Natural killer cell treated with Interleukin-12 subunit alpha and Interleukin-12 subunit beta and Interleukin-15 and Interleukin-18, amount 100 ng/mL, for 72 hours (primary cell): ENCODE measurements at places on chromosomes 1 and 21.

DNA sequence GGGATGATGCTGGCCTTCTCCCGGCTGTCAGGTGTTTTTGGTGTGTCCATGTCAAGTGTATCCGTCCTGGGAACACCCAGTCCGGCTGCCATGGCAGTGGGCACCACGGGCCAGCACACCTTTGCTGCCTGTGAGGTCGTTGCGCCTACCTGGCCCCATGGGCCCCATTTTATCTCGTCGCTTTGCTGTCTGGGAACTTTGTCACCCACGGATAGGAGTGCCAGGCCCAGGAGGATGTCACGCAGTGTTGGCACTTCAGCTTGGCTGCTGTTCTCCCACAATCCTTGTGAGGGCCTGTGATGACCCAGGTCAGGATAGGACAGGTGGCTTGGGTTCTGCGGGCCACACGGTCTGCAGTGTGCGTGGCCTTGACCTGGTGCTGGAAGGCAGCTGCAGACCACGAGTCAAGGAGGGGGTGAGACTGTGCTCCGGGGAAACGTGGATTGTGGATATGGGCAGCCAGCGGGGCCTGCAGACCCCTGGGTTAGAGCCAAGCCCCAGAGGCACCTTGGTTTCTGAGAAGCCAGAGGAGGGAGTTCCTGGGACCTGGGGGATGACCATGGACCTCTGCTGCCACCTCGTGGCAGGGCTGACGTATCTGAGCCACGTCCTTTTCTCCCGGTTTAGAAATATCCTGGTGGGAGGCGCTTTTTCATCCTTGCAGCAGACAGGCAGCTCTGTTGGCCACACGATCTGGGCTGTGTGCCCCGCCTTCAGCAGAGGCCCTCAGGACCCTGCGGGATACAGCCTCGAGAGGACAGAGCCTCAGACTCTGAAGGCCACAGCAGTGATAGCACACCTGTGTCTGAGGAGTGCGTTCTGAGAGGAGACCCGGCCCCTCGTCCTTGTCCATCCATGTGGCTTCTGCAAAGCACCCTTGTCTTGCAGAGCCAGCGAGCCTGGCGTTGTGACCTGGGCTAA is 161.1 kb upstream of the COL6A1 start:
- no peak for DNase-seq

GRCh38 chr1:74470251-74470650 is 42.2 kb downstream of the LRRC53 start:
- no peak for DNase-seq

GRCh38 chr1:174519844-174520243 is 72.1 kb downstream of the GPR52 start:
- no peak for DNase-seq

GRCh38 chr1:145758116-145758515 is 38.8 kb downstream of the CD160 start:
- no peak for DNase-seq

DNA sequence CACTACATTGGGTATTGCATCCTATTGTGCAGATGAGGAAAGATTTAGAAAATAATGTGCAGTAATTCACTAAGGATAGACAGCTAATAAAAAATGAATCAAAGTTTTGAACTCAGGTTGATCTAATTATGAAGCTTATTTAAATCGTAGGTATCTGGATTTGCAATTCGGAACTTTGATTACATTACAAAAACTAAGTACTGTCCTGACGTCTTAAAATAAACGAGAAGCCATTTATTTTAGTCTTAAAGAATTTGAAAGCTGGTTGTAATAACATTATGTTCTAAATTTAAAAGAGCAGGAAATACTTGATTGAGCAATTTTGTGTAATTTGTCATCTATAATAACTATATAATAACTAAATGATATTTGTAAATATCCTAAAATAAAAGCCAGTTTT is 235.9 kb downstream of the TPR start:
- no peak for DNase-seq

GRCh38 chr1:170388489-170388888 is 143.5 kb upstream of the GORAB start:
- DNase-seq, result no peak

DNA sequence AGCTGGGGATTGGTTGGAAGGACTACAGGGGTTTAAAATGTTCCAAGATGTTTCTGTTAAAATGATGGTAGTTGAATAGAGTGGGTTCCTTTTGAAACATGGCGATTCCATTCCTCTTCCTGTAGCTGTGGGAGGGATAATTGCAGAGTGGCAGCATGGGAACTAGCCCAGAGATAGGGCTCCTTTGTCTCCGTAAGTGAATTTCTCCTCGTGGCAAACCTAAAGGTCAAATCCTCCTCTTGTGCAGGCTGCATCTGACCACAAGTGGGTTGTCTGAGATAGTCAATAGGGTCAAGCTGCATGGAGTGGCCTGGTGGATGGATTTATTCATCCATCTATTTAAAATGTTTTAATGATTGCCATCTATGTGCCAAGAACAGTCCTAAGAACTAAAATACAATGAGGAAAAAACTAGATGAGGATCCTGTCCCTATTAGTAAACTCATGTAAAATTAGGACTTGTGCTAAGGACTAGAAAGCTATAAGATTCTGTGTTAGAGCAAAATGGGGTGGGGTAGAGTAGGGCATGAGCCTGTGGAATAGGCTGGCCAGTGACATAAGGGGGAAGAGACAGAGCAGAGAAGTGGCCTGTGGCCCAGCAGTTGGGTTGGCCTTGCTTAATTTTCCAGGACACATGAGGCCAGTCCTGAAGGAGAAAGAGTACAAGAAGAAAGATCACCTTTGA is 89.1 kb upstream of the IVNS1ABP start:
- no peak for DNase-seq

- no peak for DNase-seq
These were observed 18.2 kb upstream of the AHCTF1 start for GRCh38 chr1:246949956-246950355.

DNA sequence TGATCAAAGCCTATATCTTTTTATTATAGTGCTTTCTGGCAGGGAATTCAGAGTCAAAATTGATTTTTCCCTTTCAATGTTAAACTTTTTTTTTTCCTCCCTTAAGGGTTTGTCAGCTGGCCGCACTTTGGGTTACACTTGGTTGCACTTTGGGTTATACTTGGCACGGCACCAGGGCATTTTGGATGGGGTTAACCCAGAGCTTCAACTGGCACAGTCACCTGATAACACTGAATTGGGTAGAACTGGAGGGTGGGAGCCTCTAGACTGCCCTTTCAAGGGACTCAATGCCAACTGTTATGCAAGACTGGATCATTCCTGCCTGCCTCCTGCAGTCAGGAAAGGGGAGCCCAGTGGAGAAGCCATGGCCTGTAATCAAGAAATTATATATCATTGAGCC is 211.5 kb downstream of the KCNJ6 start:
- DNase-seq, result no peak

GRCh38 chr21:40173816-40174215 is 306.6 kb downstream of the PCP4 start:
- no peak for DNase-seq

DNA sequence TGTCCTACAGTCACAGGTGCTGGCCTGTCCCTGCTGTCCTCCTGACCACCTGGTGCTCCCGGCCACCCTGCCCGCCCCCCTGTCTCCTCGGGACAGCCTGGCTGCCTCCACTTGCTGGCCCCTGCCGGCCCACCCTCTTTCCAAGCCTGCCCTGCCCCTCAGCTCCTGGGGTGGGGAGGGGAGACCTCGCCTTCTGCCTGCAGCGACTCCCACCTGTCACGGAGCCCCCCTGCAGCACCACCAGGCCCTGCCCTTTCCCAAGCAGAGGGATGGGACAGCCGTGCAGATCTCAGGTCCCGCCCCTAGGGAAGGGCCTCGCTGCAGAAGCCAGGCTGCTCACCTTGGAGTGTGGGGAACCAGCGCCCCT is 7.5 kb downstream of the LRRC3 start:
- no peak for DNase-seq

- no peak for DNase-seq
These were observed 41.3 kb downstream of the FHAD1 start for GRCh38 chr1:15288173-15288926.

GRCh38 chr1:54254055-54254454 is 54.1 kb downstream of the MRPL37 start:
- DNase-seq, result no peak

DNA sequence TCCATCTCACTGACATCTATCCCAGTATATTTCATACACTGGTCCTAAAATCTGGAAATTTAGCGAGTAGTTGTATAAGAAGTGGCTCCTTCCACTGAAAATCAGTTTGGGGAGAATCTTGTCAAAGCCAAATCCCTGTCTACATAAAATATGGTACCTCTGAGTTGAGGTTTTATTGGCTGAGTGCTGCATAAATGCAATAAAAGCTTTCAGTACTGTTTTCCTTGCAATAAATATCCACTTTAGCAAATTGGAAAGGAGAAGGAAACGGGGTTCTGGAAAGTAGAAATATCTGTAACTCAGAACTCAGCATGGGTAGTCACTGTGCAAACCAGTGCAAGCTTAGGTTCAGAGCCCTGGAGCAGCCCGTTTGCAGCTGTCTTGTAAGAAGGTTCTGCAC is 580.2 kb downstream of the SMYD3 start:
- DNase-seq, result no peak

- no peak for DNase-seq
These were observed 99.4 kb upstream of the TLR5 start for GRCh38 chr1:223242382-223242955.

DNA sequence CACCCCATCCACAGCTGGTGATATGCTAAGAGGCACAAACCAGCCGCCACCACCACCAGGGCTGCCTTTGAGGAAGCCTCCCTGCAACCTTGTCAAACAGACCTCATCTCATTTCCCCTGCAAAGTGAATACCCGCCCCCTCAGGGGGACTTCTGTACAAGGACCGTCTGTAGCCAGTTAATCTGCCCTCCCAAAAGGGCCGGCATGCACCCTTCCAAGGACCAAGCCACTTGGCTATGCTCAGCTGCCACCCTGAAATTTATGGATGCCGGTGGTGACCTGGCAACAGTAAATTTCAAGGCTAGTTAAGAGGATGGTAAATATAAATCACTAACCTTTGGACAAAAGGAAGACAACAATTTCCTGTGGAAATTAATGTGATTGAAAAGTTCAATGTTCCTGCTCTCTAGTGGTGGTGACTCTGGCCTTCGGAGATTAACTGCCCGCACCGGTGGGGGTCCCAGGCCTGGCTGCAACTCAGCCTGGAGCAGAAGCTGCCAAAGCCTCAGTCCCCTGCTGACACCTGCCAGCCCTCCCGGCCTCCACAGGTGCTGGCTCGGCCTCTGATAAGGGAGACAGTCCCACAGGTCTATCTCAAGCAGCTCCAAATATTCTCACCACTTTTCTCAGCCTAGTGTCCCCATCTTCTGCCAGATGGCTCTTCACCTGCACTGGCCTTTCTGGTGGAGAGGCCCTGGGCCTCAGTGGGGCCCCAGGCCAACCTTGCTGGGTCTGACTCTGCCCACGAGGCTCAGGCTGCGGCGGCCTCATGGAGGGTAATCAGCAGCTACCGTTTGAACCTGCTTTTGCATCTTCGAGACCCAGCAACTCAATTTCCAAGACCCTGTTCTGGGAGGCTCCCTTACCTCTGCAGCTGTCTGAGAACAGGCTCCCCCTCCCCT is 12.2 kb downstream of the TMEM53 start:
- DNase-seq, result no peak
